Right renal cortex interstitium (tissue), 3 donors: ENCODE measurements at places on chromosomes 2 and 18. TPM values are rescaled to one million over a fixed set of nuclear protein-coding genes. Genes with fewer than 3 reads are reported as not detected.

LDLRAD4 gene
- polyA plus RNA-seq = 10.1 TPM

RUFY4 gene
- polyA plus RNA-seq = 0.24 TPM

CYTIP gene
- polyA plus RNA-seq = 1.6 TPM

EDAR gene
- 3.0 TPM for polyA plus RNA-seq

EFEMP1 gene
- 91.9 TPM for polyA plus RNA-seq

ATOH8 gene
- 11.2 TPM for polyA plus RNA-seq

MTX2 gene
- polyA plus RNA-seq = 106 TPM

GPBAR1 gene
- 1.8 TPM for polyA plus RNA-seq

TXNDC2 gene
- polyA plus RNA-seq = 0.08 TPM

PLCD4 gene
- polyA plus RNA-seq = 10.0 TPM

SRD5A2 gene
- polyA plus RNA-seq = 0.08 TPM

GALNT13 gene
- polyA plus RNA-seq = 2.1 TPM

FOXI3 gene
- polyA plus RNA-seq = 0.13 TPM

GALNT3 gene
- polyA plus RNA-seq = 16.7 TPM

OSBPL6 gene
- polyA plus RNA-seq = 5.9 TPM

ACMSD gene
- 50.2 TPM for polyA plus RNA-seq

MALL gene
- polyA plus RNA-seq = 14.9 TPM

WDR7 gene
- 12.5 TPM for polyA plus RNA-seq

PIEZO2 gene
- polyA plus RNA-seq = 17.6 TPM
